ENCODE measurements at places on chromosomes 12 and 14.

DNA sequence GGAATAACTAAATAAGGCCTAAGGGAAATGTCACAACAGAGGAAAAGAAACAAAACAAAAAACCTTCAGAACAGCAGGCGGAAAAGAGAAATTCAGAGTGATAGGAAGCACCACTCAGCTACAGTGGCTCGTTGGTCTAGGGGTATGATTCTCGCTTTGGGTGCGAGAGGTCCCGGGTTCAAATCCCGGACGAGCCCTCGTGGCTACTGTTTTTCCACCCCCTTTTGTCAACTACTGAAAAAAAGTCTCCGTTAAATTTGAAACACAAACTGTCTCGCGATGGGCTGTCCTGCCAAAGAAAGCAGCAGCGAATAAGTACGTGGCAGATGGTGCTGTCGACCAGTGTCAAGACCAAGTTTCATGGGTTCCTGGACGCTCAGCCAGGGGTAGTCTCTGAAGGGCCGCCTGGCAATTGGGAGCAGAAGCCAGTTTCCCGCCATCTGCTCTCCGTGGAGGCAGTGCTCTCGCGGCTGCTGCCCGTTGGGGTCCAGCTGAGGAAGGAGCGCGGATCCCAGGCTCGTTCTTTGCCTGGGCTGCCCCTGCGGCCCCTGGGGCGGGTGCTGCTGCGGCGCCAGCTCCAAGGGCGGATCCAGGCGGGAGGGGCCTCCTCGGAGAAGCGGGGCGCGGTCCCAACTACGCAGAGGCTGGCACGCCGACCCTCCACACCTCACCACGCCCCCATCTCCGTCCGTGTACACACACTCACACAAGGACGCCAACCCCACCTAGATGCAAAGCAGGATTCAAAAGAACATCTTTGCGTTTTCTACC is at the start of gene RNASE4:
Gene RNASE4, plus strand, starts transcription at position 670 of the 771 bp plus-strand sequence. CDS start 14,812 bp downstream, outside the sequence.
- no peak for DNase-seq

GRCh38 chr14:23633160-23633701 is 2.9 kb upstream of the DHRS2 start:
- DNase-seq: no peak

GRCh38 chr12:30046376-30046775 is 262.6 kb upstream of the TMTC1 start:
- DNase-seq: no peak

DNA sequence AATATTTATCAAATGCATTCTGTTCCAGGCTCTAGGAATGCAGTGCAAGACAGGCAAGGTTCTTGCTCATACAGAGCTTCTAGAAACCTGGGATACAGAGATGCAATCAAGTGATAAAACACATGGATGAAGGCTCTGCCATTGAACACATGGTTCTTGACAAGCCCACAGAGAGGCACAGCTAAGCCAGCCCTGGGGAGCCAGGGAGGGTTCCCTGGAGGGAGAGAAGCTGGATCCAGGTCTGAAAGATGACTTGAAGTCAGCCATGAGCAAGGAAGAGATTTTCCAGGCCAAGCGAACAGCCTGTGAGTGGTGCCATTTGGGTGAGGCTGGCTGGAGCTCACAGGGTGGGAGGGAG is 66.2 kb downstream of the IRF2BPL start:
- no peak for DNase-seq

DNA sequence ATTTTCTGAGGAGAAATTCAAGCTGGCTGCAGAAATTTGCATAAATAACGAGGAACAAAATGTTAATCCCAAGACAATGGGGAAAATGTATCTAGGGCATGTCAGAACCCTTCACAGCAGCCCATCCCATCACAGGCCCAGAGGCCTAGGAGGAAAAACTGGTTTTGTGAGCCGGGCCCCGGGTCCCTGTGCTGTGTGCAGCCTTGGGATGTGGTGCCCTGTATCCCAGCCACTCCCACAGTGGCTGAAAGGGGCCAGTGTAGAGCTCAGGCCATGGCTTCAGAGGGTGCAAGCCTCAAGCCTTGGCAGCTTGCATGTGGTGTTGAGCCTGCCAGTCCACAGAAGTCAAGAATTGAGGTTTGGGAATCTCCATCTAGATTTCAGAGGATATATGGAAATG is 57.7 kb downstream of the NPAS3 start:
- DNase-seq: no peak

Data from AG04449 (cell line).